ENCODE measurements at places on chromosomes 7 and 10.

- no peak for DNase-seq
Observed at GRCh38 chr10:66183028-66183427, 742.8 kb upstream of the LRRTM3 start.

DNA sequence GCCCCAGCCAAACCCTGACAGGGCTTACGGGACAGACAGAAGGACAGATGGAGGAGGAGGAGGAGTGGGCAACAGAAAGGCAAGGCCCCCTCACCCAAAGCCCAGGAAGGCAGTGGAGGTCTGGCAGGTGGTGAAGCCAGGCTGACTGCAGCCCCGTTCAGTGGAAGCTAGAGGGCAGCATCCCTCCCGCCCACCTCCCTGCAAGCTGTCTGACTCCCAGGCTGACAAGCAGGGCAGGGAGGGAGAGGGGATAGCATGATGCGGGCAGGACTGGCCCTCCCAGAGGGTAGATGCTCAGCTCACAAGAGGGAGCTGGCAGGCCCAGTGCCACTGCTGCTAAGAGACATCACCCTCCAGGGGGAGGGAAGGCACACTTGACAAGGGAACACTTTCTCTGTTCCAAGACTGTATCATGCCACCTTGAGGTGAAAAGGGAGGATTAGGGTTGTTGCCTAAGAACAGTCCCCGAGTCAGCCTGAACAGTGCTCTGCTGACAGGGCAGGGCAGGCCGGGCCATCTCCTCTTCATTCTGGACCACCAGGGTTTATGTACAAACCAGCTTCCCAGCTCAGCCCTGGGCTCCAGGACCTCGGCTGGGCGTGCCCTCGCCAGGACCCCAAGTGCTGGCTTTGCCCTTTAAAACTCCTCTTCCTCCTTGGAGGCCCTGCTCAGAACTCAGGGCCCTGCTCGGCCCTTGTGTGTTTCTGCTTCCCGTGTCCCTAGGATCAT is 61.8 kb downstream of the RASGEF1A start:
- peak; percentile 50 for DNase-seq

GRCh38 chr10:93656155-93656554 is 43.8 kb downstream of the PDE6C start:
- no peak for DNase-seq

DNA sequence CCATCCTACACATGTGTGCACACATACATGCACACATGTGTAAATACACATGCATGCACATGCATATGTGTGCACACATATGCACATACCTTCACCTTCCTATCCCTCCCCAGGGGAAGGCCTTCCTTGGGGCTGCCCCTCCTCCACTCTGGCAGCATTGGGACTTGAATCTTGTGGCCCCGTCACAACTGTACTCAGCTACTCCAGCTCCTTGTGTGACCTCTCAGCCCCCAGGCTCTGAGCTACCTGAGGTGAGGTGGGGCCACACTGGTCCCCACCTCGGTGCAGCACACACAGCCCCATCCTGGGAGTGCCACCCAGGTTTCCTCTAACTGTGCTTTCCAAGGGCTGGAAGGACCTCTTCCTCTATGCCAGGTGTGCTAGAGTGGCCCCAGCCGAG is 116.0 kb downstream of the LHPP start:
- DNase-seq, result no peak

GRCh38 chr7:106112972-106113421 is 885 bp upstream of the SYPL1 start:
- DNase-seq, result no peak

GRCh38 chr10:131954356-131954965 is 27.3 kb downstream of the BNIP3 start:
- no peak for DNase-seq

- no peak for DNase-seq
Observed at GRCh38 chr10:70551971-70552422, 50.5 kb downstream of the PRF1 start.

- peak; percentile 6 for DNase-seq
Observed at GRCh38 chr10:35641676-35642034, 441 bp downstream of the FZD8 start.

- DNase-seq, result no peak
Observed at GRCh38 chr7:17325364-17325763, 26.9 kb downstream of the AHR start.

GRCh38 chr7:123844712-123845219 is at the start of gene HYAL4:
HYAL4 (plus strand) TSS chr7:123845169; CDS start chr7:123868274, 23,105 bp downstream.
- DNase-seq, result no peak

GRCh38 chr10:9427209-9427608 is 1372.7 kb downstream of the GATA3 start:
- no peak for DNase-seq

DNA sequence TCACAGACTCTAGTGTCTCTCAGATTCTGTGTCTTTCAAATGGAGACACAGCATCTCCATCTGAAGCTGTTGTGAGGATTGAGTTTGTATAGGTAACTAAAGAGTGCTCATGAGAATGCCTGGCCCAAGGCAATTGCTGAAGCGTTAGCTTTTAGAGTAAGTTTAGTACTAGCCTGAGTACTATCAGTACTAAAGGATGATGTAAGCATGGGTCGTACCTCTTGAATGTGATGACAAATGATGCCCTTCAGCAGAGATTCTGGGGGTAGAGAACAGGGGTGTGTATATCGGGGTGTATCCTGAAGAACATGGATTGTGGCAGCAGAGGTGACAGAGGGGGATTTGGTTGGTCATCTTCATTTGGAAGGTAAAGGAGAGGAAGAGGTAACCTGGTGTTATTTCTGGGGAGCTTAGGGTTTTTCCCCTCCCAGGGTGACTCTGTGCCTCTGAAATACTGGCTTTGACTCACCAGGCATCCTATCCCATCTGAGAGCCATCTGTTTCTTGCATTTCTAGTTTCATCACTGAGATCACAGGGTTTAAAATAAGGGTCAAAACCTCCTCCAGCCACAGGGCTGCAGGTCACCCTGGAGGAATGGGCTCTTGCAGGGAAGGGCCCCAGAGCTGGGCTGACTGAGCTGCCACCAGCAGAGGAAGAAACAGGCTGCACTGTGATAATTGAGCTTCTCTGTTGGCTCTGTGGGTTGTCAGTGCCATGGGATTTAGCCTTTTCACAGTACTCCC is 756.0 kb downstream of the KCNMA1 start:
- no peak for DNase-seq

DNA sequence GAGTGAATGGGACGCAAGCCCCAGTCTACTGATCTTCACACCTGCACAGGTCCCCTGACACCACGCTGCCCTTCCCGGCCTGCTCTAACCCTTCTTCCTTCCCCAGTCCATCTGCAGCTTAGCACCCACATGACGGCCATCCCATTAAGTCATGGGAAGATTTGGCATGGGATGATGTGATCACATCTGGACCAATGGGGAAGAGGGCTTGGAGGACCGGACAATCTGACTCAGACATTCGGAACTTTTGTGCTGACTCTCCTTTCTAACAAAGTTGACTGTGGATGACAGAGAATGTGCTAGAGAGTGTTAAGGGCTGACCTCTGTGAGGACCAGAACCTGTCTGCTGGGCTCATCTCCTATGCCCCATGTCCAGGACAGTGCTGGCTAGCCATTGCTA is 15.6 kb downstream of the CXCL12 start:
- DNase-seq, result no peak

DNA sequence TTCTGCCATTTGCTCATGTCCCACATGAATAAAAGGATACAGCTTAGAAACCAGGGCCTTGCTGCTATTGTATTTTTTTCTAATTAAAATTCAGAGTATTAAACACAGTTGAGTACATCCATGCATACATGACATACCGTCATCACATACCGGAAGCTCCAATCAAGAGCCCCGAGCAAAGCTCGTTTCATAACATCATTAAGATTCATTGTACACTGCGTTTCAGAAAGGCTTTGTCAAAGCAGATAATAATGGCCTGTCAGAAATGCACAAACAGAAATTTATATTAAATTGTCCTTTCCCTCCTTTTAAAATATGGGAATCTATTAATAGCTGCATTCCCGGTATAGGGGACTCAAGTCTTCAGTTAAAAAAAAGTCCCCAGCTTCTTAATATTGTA is 103.4 kb downstream of the PRTFDC1 start:
- no peak for DNase-seq

DNA sequence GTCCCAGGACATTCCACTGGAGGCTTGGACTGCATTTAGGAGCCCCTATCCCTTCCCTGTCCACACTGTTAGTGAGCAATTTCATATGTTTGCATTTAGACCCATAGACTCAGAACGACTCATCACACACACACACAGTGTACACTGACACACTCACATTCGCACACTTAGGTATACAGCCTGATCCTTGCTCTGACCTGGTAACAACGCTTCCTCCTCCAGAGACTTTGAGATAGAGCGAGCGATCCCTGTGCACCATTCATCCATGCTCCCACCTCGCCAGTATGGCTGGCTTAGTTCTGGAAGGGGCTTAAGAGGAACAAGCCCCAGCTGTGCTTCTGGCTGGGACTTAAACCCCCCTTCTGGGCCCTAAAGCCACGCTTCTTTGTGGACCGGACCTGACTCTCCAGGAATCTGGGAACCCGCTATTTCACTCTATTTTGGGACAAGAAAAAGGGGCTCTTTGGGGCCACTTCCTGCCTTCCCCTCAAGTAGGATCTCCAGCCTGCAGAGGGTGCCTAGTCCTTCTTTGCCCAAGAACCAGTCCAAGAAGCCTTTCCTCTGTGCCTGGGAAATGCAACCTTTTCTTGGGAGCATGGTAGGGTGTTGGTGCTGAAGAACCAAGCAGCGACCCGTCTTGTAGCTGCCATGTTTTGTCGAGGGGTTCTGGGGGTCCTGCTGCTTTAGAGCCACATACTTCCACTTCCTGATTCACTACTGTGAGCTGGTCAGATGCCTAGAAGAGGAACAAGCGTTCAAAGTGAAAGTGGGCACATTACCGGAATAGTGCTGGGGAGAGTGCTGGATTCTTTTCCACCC is 1.1 kb upstream of the HOXA13 start:
- peak; percentile 33 for DNase-seq

DNA sequence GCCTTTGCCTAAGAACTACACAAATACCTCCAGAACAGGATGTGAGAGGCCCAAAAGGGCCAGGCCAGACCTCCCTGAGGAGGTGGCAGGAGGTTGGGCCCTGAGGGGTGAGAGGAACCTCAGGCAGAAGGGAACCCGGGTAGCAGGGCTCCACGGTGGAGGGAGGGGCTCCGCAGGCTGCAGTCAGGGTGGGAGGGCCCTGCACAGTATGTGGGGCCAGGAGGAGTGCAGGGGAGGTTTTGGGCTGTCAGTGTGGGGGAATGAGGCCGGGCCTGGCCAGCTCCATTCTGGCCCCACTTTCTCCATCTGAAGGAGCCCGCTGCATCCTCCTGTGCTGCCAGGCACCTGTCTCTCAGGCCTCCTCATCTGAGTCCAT is 25.9 kb downstream of the DNAJB12 start:
- no peak for DNase-seq

- DNase-seq, result no peak
Observed at GRCh38 chr10:94632954-94633353, 50.6 kb upstream of the CYP2C18 start.

DNA sequence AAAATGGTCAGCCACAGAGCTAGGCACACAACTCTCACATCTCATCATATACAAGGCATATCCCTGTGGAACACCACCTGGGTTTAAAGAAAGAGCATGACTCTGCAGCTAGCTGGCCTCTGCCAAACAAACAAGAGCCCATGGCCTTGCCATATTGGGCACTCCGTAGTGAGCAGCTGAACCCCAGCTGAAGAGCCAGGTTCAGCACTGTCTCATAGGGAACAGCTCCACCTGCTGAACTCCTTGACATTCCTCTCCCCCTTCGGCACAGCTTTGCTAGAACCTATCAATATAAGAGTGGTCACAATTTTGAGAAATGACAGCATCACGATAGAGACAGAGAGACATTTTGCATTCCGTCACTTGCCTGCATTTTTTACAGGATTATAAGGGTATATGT is 20.0 kb downstream of the SORCS1 start:
- DNase-seq, result no peak

DNA sequence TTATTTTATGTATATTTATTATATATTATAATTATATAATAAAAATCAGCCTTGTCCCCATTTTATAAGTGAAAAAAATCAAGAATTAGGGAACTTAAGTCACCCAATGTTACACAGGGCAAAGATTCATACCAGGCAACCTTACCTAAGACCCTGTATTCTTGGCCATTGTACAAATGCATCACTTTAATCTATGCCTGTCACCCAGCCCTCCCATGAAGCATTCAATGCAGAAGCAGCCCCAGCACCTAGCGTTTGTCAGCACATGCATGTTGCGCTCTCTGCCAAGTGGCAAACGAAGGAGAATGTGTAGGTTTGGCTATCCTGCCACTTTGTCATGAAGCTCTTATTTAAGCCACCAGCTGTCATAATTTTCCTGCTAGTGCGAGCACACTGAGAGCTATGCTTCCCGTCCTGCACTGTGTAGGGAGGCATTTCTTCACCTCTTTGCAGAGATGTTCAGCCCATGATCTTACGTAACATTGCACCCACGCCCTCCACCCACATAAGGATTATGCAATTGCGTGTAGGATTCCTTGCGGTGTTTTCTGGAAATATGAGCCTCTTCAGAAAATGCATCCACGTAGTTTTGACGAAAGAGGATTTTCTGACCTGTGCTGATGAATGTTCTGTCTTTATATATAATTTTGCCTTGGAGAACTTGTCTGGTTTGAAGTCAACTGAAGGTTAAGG is 7.7 kb upstream of the COBL start:
- peak; percentile 84 for DNase-seq

GRCh38 chr7:122161628-122162027 is 17.6 kb upstream of the AASS start:
- peak; percentile 57 for DNase-seq

GRCh38 chr10:51629934-51630639 is 69.3 kb downstream of the CSTF2T start:
- no peak for DNase-seq

- DNase-seq, result no peak
Observed at GRCh38 chr7:3240826-3241430, 60.1 kb upstream of the SDK1 start.

- DNase-seq, result peak; percentile 25
Observed at GRCh38 chr7:133941496-133941895, 185.6 kb upstream of the LRGUK start.

- DNase-seq, result no peak
Observed at GRCh38 chr10:113754125-113754524, 2.6 kb downstream of the PLEKHS1 start.

GRCh38 chr10:1668399-1668798 is 68.9 kb downstream of the ADARB2 start:
- no peak for DNase-seq

- DNase-seq, result peak; percentile 86
Observed at GRCh38 chr10:29784175-29784773, 149.5 kb upstream of the SVIL start.

DNA sequence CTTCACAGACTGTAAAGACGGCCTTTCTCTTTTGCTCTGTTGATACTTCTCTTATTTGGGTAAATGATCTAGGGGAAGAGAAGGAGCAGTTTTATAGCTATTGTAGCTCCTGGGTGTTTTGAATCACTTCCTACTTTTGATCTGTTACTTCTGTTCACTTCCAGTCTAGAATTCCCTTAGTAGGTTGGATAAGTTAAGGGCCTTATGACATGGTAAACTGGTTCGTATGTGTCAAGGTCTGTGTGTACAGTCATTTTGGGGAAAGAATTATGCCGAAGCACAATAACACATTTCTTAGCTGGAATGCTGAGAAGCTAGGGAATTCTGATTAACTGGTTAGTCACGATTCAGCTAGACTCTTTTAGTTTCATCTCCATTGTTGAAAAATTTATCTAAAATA is 8.1 kb downstream of the DENND10 start:
- DNase-seq, result no peak

- DNase-seq, result peak; percentile 78
Observed at GRCh38 chr10:71234970-71235685, 22.8 kb downstream of the UNC5B start.
